ENCODE measurements at places on chromosomes 4 and X. TPM values are rescaled to one million over a fixed set of nuclear protein-coding genes. Genes with fewer than 3 reads are reported as not detected.

DNA sequence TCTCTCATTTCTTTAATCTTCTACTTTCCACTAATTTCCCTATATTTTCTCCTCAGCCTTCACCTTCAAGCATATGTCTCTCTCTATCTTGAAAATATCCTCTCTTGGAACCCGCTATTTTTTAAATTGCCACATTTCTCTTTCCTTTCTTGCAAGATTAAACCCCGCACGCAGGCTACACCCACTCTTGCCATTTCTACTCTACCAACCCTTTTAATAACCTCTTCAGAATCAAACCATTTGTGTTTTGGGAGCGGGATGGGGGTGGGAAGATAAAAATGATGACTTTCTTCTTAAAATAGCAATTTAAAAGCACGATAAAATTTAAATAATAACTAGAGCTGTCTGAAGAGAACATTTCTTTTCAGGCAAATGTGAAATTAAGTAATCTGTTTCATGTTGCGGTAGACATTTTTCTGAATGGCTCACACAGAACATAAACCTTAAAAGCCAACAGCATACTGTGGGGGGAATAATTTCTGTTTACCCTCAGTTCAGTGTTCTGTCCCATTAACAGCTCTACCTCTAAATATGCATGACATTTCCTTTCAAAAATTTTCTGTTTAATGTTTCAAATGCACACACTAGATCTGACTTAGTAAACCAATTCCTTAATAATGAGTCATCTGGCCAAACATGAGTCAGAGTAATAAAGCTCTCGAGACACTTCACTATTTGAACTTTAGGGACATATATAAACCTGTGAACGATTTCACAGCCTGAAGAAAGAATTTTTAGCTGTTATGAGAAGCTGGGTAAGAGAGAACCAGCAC, 20.5 kb downstream of the ARSJ start:
- DNase-seq, result no peak

- no peak for DNase-seq
These were observed 294.8 kb downstream of the PACRGL start for GRCh38 chr4:20995015-20995414.

- DNase-seq, result no peak
These were observed 73.5 kb downstream of the PPP1R2C start for GRCh38 chrX:42704454-42704853.

DNA sequence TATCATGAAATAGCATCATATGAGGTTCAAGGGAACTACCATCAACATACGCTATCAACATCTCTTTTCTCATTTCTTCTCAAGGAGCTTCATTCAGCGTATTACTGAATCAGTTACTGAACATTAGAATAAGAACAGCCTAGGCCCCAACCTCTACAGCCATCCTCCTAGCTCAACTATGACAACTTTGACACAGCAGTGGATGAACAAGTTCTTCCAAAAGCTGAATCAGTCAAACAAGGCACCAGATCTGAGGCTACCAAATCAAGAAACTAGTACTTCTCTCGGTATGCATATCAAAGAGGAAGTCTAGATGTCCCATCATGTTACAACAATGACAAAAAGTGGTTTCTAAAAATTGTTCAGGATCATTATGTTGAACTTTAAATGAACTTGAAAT, 57.4 kb downstream of the GATB start:
- DNase-seq, result no peak

DNA sequence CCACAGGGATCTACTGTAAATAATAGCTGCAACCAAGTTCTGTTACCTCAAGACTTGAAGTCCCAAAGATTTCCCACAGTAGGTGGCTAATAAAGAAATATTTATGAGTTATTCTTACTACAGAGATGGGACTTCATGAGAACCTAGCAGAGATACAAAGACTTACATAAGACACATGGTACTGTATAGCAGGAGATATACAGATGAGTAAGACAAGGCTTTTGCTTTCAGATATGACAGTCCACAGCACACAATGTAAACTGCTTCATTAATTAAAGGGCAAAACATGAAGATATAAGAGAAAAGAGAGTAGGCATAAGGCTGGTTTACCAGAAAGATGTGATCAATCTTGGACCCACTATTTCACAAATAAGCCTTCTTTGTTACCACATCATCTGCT, 6.6 kb downstream of the ANKRD17 start:
- no peak for DNase-seq

DNA sequence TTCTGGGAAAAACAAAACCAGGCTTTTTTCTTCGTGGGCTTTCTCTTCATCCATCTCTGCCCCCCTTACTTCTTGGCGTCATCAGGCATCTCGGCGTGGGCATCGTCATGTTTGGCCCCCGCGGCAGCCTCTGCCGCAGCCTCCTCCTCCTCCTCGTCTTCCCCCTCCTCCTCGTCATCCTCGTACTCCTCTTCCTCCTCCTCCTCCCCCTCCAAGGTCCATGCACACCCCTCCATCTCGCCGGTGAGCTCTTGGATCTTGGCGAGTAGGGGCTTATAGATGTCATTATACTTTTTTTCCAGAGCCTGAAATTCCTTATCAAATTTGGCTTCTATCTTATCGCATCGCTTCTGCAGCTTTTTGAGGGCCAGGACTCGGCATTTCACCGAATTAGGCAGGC, 488 bp downstream of the NAP1L5 start:
- peak; percentile 48 for DNase-seq

DNA sequence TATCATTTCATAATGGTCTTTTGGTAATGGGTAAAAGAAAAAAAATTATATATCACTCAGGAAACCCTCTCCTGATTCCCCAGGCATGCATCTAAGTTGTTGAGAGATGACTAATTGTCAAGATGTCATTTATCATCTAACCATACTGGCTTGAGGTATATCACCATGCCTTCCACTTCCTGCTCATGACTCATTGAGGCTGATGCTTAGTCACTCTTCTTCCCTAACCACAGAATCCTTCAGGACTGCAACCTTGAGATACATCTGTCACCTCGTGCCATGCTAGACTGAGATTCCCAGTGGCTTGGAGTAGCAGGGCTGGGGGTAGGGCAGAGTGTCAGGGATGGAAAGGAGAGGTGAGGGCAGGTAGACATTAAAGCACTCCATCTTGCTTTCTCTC, 782.5 kb upstream of the INTU start:
- no peak for DNase-seq

- DNase-seq, result no peak
These were observed 4.0 kb upstream of the DHRSX start for GRCh38 chrX:2504706-2505332.

GRCh38 chr4:99945718-99946355, 581 bp downstream of the DNAJB14 start:
- no peak for DNase-seq

DNA sequence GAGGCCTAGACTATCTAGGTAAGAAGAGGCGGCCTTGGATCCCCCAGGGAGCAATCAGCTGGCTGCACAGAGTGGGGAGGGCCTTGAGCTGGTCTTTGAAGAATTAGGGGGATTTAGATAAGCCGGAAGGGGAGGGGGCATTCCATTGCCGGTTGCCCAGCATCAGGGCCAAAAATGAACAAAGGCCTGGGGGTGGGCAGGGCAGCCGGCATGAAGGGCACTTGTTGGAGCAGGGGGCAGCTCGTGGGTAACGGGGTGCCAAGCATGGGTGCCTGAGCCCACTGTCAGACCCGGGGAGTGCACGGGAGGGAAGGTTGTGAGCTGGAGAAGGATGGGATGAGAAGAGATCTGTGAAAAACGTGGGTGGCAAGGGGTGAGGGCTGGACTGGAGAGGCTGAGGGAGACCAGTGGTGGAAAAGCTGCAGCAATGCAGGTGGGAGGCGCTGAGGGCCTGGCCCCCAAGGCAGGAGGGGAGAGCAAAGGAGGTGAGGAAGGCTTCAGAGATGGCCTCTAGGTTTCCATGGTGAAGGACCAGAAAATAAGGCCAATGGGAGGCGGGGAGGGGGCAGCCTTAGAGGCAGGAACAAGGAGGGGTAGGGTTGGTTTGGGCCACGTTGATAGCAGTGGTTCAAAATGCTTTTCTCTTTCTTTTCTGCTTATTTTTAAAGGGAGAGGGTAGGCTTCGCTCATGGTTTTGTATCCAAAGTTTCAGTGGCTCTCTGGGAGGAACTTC, 8.6 kb downstream of the KLF3 start:
- no peak for DNase-seq

GRCh38 chr4:17967078-17967477, 54.5 kb downstream of the LCORL start:
- no peak for DNase-seq

GRCh38 chr4:33722800-33723516, 2521.4 kb downstream of the ARAP2 start:
- DNase-seq, result no peak

GRCh38 chr4:3768842-3769641, 2.9 kb downstream of the ADRA2C start:
- no peak for DNase-seq

- no peak for DNase-seq
These were observed 20.2 kb downstream of the PRSS48 start for GRCh38 chr4:151297170-151297569.

DNA sequence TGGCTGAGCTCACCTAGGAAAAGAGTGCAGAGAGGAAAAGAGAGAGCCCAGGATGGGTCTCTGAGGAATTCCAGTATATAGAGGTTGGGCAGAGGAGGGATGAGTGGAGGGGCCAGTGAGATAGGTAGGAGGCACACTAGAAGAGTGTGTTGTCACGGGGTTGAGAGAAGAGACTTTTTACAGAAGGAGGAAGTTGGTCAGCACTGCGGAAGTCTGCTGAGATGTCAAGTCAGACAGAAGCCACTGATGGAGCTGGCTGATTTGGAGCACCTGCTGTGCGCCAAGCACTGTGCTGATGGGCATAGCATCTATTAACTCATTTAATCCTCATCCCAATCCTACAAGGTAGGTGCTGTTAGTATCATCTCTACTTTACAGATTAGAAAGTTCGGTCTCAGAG, 60.4 kb downstream of the EFNB1 start:
- DNase-seq, result no peak

GRCh38 chr4:84907145-84907544, 59.3 kb downstream of the WDFY3 start:
- no peak for DNase-seq

DNA sequence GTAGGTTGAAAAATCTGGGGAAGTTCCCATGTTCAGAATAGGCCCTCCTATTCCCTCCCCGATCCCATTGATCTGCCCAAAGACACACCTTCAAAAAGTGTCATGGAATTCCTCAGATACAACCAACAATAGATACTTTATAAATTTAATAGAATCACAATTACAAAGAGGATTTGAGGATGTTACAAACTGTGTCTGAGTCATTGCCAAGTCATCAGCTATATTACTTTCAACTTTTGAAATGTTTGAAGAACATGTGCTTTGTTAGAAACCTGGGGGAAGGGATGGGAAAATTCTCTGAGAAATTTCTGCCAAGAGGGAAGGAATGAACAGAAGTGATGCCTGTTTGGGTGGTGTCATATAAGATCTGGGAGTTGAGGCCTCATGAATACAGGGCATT, 46.7 kb downstream of the KCNIP4 start:
- no peak for DNase-seq

GRCh38 chrX:9664224-9664623, 101.4 kb downstream of the GPR143 start:
- no peak for DNase-seq

- DNase-seq, result no peak
These were observed 126.4 kb downstream of the BTC start for GRCh38 chr4:74667944-74668343.

DNA sequence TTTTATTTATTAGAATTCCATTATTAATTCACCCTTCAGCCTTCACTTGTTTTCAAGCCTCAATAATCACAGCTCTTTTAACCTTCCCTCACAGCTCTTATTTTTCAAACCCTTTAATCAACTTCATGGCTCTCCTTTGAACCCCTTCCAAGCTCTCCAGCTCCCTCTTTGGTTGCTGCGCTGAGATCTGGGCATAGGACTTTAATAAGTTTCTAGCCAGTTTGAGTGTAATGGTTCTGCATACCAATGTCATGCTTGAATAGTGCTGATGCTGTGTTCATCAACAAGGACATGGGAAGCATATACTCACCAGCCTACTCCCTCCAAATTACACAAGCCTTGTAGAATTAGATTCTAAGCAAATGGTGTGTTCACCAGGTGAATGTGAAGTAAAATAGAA, 3.5 kb upstream of the RNF212 start:
- DNase-seq, result no peak

DNA sequence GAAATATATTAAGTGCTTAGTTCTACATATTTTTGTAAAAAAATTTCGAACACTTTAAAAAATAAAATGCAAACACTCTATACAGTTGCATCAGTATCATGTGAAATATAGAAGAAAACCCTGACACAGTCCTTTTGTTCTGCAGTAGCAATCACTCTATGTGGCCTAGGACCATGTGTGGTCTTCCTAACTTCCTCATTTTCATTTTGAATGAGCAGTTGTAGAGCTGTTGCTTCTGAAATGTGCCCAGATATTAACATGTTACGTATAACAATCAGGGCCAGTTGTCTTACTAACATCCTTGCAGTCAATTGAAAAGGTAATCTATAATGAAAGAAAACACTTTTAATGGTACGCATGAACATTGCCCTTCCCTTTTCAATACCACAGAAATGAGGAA, 107.9 kb downstream of the ZNF827 start:
- DNase-seq, result no peak

DNA sequence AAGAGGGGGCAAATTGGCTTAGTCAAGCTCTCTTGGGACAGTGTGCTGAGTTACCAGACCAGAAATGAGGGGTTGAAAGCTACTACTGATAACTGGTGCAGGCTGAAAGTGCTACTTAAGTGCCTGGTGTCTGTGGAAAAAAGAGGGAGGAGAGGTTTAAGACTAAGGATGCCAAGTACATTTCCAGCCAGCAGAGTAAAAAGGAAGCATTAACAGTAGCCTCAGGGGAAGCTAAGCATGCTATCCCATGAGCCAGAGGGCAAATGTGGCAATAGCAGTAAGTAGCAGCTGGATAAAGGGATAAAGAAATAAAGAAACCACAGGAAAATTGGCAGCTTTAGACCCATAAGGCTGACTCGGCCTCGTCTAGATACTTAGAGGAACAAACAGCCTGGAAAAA, 196.3 kb upstream of the MAB21L2 start:
- DNase-seq, result no peak

GRCh38 chr4:187436251-187436650, 559.3 kb upstream of the ZFP42 start:
- no peak for DNase-seq

Gene MAP7D2
- 1.2 TPM for total RNA-seq

Gene DNASE1L1
- 15.0 TPM for total RNA-seq

Gene SPANXA2
- total RNA-seq, result not detected

Gene PAGE5
- not detected for total RNA-seq

Gene GRID2
- total RNA-seq, result 33.3 TPM

Gene KCNE5
- not detected for total RNA-seq

Gene RAI2
- 36.8 TPM for total RNA-seq

Gene TIGD4
- 1.5 TPM for total RNA-seq

Gene ANXA3
- total RNA-seq, result 26.5 TPM

Gene SLC7A11
- total RNA-seq, result 5.1 TPM
